ENCODE measurements at places on chromosomes 16 and 17.

DNA sequence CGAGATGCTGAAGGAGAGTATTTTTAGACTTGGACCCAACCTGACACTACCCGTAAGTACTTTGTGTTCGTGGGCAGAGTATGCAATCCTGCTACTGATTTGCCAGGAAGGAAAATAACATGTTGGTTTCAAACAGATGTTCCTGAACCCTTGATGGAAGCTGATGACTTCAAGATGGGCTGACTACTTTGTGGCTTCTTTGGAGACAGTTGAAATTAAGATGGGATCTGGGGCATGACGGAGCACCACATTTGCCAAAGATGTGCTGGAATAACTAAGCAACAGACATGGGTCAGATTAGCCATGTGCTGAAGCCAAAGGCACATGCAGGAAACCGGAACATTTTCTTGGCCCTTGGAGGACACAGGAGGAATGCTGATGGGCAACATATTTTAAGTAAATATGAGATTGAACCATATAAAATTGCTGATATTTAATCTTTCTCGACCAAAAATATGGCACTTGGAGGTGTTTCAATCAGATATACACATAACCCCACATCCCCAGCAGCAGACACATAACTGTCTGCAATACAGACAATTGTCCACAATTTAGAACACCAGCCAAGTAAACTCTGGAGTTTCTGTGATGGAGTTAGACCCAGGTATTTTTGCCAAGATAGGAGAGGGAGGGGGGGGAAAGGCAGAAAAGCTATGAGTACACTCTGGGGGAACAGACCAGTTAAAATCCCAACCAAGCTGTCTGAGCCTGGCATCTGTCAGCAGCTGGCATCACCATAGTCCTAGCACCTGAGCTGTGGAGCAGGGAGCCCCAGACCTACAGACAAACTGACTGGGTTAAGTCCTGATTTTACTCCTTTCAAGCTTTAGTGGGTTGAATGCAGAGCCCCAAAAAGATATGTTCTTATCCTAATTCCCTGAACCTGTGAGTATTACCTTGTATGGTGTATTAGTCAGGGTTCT lies 329.4 kb upstream of the CDH5 start:
- DNase-seq: no peak

GRCh38 chr17:64993867-64994266 lies 62.7 kb downstream of the GNA13 start:
- no peak for DNase-seq

GRCh38 chr17:410543-411401 lies 58.2 kb upstream of the RPH3AL start:
- DNase-seq: no peak

- no peak for DNase-seq
Observed at GRCh38 chr16:1348441-1348840, 3.2 kb downstream of the TSR3 start.

Measured in CMK (cell line).